ENCODE measurements at places on chromosomes 1 and 21.

GRCh38 chr1:217494767-217495166 lies 136.1 kb downstream of the GPATCH2 start:
- no peak for DNase-seq

DNA sequence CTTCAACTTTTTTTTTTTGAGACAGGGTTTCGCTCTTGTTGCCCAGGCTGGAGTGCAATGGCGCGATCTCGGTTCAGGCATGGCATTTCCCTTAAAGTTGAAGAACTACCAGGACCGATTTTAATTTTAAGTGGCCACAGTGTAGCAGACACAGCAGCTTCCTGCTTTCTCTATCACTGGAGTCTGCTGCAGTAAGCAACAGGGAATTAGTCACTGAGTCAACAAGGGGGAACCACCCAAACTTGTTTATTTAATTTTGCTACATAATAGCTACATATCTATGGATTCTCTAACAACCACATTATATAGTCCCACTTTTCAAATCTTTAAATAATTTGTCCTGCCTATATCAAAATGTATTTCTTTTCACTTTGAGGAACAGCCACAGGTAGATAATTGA lies 12.5 kb upstream of the TNNI3K start:
- no peak for DNase-seq

GRCh38 chr1:231424950-231425805 lies 3.1 kb upstream of the EGLN1 start:
- no peak for DNase-seq

DNA sequence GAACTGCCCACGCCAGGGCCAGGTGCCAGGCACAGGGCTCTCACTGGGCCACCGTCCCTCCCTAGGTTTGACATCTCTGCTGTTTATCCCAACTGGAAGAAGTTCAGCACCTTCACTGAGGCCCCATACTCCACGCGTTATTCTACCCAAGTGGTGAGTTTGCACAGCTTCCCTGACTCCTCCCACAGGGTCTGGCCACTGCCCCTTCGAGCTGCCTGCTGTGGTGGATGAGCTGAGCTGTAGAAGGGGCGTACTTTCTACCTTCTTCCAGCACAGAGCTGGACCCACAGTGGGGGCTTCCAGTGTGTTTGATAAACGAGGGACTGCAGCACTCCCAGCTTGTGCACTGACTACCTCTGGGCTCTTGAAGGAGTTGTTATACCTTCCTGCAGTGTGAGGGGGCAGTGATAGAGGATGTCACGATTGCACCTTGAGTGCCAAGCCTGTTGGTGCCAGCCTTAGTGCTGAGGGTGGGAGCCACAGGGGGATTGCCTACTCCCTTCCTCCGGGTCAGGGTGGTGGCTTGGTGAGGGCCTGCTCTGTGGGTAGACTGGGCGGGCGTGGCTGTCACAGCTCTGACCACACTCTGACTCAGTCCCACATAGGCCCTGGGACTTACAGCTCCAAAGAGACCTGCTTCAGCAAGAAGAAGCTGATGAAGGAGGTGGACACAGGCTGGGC lies 5.9 kb upstream of the TTC22 start:
- peak; percentile 53 for DNase-seq

DNA sequence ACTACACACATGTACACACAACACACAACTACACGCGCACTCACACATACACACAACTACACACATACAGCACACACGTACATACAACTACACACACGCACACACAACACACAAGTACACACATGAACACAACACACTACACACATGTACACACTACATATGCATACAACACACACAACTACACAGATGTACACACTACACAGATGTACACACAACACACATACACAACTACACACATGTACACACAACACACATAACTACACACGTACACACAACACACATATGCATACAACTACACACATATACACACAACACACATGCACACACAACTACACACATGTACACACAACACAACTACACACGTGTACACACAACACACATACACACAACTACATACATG lies 318.6 kb downstream of the CAMTA1 start:
- no peak for DNase-seq

All from activated T-cell treated with anti-CD3 and anti-CD28 coated beads, Interleukin-2, amount 50 U/mL, for 48 hours (primary cell).